ENCODE measurements at places on chromosomes 4 and X. TPM values are rescaled to one million over a fixed set of nuclear protein-coding genes. Genes with fewer than 3 reads are reported as not detected.

DNA sequence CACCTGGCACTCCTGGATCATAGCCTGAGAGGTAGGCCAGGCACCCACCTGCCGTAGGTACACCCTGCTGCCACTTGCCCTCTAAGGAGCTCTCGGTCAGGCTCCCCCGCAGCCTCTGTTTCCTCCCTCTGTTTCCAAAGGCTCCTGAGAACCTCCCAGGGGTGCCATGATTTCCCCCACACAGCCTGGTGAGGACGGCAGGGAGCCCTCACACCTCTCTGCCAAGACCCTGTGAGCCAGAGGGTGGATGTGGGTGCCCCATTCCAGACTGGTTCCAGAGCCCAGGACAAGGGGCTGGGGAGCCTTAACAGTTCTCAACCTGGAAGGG is 1.6 kb upstream of the ABLIM2 start:
- DNase-seq, result no peak

KIT gene
- 0.03 TPM for total RNA-seq

OTUD6A gene
- total RNA-seq, result not detected

DNA sequence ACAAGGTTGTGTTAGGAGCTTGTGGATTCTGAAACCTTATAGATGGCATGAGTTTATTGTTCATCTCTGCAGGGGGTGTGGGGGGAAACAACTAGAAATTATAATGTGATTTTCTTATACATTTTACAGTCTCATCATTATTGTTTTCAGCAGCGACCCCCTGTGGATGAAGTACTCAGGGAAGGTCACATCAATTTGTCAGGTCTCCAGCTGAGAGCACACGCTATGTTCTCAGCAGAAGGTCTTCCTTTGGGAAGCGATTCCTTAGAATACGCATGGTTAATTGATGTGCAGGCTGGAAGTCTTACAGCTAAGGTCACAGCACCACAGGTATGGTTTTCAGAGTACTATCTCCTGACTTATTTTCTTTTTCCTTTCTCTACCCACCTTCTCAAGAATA is 72.2 kb downstream of the BLTP1 start:
- peak; percentile 8 for DNase-seq

DNA sequence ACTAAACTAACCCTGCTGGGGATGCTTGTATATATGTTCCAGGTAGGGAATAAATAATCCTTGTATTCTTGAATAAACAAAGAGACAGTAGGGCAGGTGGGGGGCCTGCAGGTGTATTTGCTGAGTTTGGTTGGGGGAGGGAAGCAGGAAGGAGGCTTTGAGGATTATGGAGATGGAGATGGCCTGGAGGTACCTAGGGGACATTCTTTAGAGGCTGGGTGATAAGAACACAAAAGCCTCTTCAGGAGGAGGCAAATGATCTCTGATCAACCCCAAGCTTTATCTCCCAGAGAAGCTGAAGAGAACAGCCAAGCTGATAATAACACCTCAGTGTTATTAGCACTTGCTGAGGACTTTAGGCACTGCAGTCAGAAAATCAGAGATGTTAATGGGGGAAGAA is 187.7 kb downstream of the MGST2 start:
- no peak for DNase-seq

MMAA gene
- 9.5 TPM for total RNA-seq

DNA sequence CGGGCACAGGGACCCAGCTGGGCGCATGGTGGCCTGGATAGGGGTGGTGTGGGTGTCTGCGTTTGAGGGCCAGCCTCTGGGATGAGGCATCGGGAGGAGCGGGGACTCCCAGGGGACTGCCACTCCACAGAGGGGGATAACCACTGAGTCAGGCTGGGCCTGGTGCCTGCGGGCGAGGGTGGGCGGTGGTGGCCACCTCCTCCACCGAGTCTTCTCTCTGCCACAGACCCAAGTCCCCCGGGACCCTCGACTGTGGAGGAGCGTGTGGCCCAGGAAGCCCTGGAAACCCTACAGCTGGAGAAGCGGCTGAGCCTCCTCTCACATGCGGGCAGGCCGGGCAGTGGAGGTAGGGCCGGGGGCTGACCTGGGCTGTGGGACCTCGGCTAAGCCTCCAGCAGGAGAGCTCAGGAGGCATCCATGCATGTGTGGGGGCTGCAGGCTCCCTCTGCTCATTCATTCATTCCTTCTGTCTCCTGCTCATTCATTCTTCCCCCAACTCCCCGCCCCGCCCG is 26.4 kb downstream of the DOK7 start:
- DNase-seq, result peak; percentile 45

GRCh38 chr4:57110640-57111511 is 691 bp upstream of the IGFBP7 start:
- peak; percentile 75 for DNase-seq

All from myocyte (in vitro differentiated cells).